ENCODE measurements at places on chromosomes 1 and 21.

DNA sequence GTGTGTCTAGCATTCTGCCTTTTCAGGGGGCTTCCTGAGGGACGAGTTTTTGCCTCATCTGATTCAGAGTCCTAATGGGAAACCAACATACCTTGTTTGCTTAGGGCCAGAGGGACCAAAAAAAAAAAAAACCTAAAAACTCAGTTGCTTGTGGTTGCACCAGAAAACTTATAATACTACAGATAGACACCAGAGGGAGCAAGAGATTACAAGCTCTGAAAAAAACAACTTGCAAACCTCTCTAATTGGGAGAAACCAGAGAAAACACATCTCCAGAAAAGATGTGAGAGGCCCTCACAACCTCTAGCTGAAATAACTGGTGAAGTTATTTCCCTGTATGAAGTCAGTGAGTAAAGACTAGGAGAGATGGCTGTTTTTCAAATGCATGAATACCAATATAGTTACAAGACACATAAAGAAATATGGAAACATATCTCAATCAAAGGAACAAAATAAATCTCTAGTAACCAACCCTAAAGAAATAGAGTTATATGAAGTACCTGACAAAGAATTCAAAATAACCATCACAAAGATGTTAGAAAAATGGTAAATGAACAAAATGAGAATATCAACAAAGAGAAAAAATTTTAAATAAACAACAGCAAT, 233.7 kb upstream of the NFIA start:
- DNase-seq: no peak

- no peak for DNase-seq
Observed at GRCh38 chr1:203173566-203173965, 2.1 kb downstream of the MYBPH start.

GRCh38 chr1:170510163-170510562, 21.8 kb upstream of the GORAB start:
- no peak for DNase-seq

- DNase-seq: no peak
Observed at GRCh38 chr21:32544697-32545096, 40.6 kb downstream of the TCP10L start.

GRCh38 chr1:99737016-99737415, 29.4 kb downstream of the FRRS1 start:
- no peak for DNase-seq

GRCh38 chr1:2412773-2413494, 570 bp upstream of the PEX10 start:
- DNase-seq: no peak

DNA sequence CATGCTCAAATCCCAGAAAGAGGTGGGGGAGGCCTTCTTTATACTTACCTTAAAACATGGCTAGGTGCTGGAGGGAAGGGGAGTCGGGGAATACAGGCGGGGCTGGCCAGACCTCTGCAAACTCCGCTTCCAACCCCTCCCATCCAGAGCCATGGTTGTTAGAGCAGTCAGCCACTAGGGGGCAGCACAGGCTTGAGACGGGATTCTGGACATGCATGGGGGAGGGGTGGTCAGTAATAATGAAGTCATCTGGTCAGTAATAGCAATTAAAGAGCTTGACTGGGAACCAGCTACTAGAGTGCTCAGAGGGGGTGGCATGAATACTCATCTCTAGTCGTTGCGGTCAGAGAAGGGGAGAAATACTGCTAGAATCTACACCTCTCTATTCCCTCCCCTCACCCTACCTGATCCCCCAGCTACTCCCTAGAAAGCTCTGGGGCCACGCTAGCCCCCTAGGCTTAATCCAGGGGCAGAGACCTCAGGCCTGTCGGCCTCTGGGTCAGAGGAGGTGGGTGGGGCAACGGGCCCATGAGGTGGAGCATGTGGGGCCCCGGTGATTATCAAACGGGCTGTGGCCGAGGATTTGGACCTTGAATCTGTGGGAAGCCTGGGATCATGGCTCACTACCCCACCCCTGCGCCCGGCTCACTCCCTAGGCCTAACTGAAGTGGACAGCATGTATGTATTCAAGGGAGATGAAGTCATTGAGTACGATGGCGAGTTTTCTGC, 2.9 kb downstream of the CASQ1 start:
- DNase-seq: peak; percentile 71

All from T-helper 17 cell (primary cell).